ENCODE measurements at places on chromosomes 6 and 20.
A peak's percentile ranks its signal among the peaks of the same experiment; 100 is the strongest.

DNA sequence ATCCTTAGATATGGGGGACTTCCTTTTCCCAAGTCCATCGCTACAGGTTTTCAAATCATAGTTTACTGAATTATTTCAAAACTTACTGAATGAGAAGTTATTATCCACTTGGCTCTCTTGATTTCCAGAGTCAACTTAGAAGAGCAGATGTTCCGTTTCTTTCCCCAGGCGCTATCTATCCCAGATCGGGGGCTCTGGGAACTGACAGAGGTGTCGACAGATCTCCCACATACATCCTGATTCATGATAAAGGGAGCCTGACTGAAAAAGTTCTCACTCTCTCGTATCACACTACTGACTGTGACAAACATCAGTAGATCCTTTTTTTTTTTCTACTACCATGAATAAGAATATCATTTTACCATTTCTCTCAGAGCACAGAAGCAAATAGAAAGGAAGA, 654.8 kb downstream of the RNF144B start:
- DNase-seq: no peak

GRCh38 chr20:43842126-43843020, 72.3 kb upstream of the TOX2 start:
- no peak for DNase-seq

GRCh38 chr20:38589351-38589750, 8.4 kb downstream of the ADIG start:
- DNase-seq: no peak

GRCh38 chr6:34992376-34992775, 103.3 kb downstream of the ANKS1A start:
- DNase-seq: no peak

- DNase-seq: peak; percentile 16
Measured at GRCh38 chr6:22320750-22321149, 23.9 kb upstream of the PRL start.

- DNase-seq: peak; percentile 24
Measured at GRCh38 chr20:53609491-53610445, 16.1 kb upstream of the ZNF217 start.

DNA sequence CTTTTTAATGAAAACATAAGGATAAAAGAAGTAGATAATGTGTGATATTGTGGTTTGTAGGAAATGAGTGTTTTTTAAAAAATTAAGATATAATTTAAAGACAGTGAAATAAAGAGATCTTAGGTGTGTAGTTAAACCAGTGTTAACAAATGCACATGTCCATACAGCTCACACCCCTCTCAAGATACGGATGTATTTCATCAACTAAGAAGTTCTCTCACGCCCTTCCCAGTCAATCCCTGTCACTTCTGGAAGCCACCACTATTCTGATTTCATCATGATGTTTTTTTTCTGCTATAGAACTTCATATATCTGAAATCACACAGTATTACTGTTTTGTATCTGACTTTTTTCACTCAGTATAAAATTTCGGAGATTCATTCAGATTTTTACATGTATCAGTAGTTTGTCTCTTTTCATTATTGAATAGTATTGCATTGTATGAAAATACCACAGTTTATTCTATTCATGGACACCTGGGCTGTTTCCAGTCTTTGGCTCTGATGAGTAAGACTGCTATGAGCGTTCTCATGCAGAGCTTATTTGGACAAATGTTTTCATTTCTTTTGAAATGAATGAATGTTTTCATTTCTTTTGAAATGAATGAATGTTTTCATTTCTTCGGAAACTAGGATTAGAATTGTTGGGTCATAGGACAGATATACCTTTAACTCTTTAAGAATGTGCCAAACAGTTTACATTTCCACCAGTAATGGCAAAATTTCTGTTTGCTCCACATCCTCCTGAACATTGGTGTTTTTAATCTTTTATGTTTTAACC, 49.7 kb upstream of the ELOVL5 start:
- no peak for DNase-seq

DNA sequence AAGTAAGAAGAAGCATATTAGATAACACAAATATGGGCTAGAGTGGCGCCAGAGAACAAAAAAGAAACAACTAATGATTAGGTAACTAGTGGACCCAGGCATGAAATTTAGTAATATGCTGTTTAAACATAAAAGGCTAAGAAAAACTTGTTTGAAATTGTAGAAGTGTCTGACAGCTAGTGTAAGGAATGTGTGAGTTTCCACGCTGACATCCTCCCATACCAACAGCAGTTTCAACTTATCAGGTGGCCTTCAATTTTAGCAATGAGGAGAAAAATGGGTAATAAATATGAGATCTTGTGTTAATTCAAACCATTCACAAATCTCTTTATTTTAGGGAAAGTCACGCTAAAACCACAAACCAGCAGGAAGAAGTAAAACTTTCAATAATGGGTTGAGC, 440.2 kb upstream of the FLRT3 start:
- no peak for DNase-seq

GRCh38 chr6:127891731-127892326, 9.0 kb downstream of the THEMIS start:
- DNase-seq: no peak

DNA sequence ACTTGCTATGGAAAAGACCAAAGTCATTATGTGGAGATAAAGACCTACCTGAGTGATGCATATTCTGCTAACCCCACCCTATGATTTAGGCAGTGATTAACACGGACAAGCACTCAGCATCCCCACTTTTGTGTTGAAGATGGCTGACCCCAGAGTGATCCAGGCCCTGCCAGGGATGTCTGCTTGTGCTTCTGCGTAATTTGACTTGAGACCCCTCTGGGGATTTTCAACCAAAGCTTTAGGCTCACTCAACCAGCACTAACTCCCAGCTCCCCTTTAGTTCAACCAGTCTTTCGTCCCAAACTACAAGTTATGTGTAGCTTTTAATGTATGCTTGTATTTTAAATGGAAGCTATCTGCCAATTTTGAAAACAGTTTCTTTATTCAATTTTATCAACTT, 538.0 kb upstream of the ID4 start:
- DNase-seq: no peak

DNA sequence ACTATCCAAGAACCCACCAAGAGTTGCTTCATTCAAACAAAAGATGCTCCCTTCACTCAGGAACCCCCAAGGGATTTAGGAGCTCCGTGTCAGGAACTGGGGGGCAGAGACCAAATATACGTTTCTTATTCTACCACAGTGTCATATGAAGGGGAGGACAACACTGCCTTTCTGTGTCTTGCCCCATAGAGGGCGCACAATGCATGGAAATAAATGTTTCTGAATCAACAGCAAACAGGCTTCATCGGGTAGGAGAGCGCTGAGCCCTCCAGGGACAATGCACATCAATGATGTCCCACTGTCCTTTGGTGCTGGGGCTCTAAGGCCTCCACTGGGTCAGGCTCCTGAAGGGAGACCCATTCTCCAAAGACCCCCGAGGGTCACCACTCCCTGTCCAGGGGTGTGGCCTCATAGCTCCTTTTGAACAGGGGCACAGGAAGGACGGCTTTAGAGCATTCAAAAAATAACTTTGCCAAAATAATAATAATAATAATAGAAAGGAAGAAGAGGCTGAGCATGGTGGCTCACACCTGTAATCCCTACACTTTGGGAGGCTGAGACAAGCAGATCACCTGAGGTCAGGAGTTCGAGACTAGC, 31.1 kb downstream of the PLG start:
- peak; percentile 80 for DNase-seq

DNA sequence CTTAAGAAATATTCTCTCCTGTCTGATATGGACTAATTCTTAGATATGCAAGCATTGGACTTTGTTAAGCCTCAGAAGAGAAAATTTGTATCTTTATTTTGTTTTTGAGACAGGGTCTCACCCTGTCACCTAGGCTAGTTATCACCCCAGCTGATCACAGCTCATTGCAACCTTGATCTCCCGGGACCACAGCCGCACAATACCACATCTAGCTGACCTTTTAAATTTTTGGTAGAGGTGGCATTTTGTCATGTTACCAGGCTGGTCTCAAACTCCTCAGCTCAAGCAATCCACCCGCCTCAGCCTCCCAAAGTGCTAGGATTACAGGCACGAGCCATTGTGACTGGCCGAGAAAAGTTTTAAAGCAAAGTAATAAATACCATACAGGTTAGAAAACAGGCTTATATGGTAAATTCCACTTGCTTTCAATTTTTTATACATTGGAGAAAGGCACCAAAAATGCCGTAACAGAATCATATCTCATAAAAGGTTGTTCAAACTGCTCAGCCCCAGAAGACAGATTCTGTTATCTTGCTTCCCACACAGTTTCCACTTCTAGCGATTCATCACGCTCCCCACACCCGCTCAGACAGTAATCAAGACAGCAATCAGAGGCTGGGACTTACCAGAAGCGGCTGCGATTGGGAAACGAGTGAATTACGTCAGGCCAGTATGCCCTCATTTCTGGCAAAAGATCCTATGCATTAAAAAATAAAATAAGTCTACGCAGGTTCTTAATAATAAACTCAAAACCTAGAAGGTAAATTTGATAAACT, 13.8 kb downstream of the RNASET2 start:
- DNase-seq: peak; percentile 45

GRCh38 chr6:123771126-123771525, 32.5 kb upstream of the NKAIN2 start:
- DNase-seq: no peak

GRCh38 chr6:79134699-79135474, 56.8 kb upstream of the PHIP start:
- no peak for DNase-seq

- no peak for DNase-seq
Measured at GRCh38 chr6:150537491-150537890, 62.2 kb upstream of the PLEKHG1 start.

- DNase-seq: no peak
Measured at GRCh38 chr6:160218810-160219209, 39.8 kb downstream of the SLC22A2 start.

- DNase-seq: no peak
Measured at GRCh38 chr6:160714731-160715316, 12.8 kb downstream of the PLG start.

DNA sequence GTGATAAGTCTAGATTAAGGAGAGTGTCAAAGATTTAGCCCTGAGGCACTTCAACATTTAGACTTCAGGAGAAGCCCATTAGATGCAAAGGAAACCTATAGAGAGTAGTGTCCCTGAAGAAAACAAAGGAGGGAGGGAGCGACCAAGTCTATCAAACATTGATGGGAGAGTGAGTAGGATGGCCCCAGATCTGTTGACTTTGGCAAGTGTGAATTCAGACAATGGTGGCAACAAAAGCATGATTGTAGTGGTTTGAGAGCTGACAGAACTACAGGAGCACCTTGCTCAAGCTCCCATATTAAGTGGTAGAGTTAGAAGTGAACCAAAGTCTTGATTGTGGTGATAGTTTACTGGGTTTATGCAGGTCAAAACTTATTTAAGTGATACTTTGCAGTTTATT, 979 bp upstream of the ABCF1 start:
- no peak for DNase-seq

- no peak for DNase-seq
Measured at GRCh38 chr6:83042467-83043053, 23.1 kb downstream of the UBE3D start.

- DNase-seq: no peak
Measured at GRCh38 chr6:30963641-30964040, 19.9 kb upstream of the MUC21 start.

GRCh38 chr20:31565699-31566318, 39.3 kb upstream of the ID1 start:
- DNase-seq: no peak

GRCh38 chr6:138692058-138692977, 81.3 kb upstream of the CCDC28A start:
- DNase-seq: peak; percentile 89

DNA sequence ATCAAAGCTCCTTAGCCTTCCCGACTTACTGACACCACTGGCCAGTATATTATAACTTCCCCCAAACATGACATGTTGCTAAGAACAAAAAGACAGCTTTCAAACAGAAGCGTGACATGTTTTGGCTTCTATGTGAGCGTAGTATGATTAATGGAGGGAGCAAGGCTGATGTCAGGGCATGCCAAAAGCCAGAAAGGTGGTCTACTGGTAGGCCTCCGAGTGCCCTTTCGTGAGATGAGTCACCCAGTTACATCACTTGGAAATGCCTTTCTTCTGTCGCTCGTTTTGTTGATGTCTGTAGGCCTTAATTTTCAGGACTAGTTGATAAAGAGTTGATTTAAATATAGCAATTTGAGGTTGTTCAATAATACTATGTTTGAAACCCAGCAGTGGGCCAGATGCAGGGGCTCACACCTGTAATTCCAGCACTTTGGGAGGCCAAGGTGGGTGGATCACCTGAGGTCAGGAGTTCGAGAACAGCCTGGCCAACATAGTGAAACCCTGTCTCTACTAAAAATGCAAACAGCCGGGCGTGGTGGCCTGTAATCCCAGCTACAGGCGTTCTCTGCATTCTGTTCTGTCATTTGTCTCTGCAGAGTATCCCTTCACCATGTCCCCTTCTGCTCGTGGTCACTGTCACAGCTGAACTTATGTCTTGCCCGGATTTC, 53.3 kb downstream of the CNKSR3 start:
- DNase-seq: no peak

DNA sequence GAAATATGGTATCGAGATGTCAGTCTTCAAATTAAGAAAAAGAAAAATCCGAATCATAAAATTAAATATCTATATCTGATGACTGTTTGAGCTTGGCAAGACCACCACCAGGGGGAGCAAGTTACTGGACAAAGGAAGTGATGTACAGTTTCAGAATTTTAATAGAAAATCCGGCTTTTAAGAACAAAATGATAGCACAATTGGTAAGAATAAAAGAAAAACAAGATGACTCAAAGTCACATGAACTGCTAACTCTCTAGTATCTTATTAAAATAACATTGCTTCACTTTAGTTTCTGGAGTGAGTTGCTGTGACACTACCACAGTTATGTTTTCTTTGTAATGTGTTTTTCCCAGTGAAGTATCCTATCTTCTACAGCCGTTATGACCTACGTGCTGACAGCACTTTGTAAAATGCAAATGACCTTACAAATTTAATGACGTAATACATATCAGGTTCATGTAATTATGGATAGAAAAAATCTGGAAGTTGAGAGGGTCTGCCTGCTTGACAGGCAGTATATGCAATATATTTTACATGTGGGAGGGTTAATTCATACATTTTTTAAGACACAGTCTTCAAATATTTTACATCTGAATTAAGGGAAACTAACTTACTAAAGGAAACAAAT, 405.3 kb upstream of the HS3ST5 start:
- peak; percentile 75 for DNase-seq

- DNase-seq: no peak
Measured at GRCh38 chr6:4405621-4406212, 270.3 kb upstream of the ECI2 start.

DNA sequence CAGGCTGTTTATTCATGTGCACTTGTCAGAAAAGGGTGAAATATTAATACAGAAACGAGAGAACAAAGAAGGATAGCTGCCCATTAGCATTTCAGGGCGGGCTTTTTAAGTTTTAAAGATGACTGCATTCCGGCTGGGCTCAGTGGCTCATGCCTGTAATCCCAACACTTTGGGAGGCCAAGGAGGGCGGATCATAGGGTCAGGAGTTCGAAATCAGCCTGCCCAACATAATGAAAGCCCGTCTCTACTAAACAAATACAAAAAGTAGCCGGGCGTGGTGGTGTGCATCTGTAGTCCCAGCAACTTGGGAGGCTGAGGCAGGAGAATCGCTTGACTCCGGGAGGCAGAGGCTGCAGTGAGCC, 130.5 kb downstream of the HFE start:
- DNase-seq: no peak

All from hepatocyte (in vitro differentiated cells).